GM13976 (cell line): ENCODE measurements at places on chromosomes 12 and 14.

- DNase-seq, result no peak
These were observed 6.4 kb downstream of the AP5M1 start for GRCh38 chr14:57275023-57275664.

DNA sequence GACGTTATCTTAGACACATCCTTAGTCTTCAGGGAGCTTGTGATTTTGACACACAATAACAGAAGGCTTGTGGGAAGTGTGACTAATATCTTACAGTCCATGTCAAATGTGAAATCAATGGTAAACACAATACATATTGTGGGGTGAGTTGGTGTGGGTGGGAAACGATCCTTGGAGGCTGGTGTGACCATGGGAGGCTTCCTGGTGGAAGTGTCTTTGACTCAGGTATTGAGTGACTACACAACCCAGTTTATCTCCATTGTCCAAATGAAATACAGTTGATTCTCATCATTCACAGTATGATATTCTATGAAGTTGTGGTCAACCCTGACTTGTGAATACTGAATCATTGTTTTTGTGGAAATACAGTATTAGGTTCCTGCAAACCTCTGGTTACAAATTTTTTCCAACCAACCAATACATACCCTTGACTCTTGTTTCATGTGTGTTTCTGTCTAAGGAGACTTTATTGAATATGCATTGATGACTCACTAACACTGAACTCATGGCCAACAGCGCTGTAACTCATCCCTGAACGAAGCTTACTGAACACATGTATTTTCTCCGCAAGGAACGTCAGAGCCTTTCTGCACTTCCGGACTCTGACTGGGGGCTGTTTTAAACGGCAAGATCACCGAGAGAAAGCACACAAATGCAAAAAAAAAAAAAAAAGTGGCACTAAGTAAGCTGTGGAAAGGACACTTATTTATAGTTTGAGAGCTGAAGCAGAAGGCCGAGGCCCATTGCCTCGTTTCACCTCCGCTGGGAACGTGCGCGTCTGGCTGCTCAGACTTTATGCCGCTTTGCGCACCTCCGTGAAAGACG is 59.0 kb downstream of the CLMN start:
- DNase-seq, result peak; percentile 65

GRCh38 chr12:27330846-27331245 is 1.8 kb upstream of the BMAL2 start:
- DNase-seq, result no peak

- no peak for DNase-seq
These were observed 9.8 kb upstream of the DPF3 start for GRCh38 chr14:72903716-72904115.

DNA sequence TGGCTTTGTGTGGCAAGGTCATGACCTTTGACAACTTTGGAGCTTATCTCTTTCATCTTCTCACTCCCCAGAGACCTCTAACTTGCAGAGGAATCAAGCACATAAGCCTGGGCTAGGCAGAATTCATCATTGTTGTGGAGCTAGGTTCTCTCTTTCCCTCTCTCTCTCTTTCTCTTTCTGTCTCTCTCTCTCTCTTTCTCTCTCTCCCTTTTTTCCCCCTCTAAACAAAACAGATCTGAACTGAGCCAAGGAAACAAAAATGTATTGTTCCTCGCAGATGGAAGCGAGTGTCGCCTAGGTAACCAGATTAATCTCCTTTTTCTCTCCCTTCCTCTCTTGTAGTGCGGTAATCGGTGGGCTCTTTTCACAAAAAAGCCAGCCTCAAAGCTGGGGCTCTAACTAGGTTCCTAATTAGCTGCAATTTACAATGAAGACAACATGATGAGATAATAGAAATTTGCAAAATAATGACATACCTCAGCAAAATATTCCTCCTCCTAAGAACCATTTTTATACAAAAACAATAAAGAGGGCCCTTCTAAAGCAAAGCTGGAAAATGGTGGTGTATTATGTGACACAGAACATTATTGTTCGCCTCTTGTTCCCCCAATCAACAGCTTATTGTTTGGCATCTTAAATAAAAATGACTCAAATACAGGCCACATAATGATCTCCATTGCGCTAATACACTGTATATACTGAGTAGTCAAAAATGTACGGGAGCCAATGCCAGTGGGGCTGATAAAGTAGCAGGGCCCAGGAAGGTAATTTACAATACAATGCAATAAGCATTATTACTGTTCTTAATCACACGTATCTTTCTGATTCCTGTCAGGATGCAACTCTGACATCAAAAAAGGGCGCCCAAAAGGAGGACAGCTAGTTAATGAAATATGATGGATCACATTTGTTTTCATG is 65.7 kb upstream of the SOX5 start:
- no peak for DNase-seq

- peak; percentile 56 for DNase-seq
These were observed 25.2 kb upstream of the NTN4 start for GRCh38 chr12:95815632-95816212.

DNA sequence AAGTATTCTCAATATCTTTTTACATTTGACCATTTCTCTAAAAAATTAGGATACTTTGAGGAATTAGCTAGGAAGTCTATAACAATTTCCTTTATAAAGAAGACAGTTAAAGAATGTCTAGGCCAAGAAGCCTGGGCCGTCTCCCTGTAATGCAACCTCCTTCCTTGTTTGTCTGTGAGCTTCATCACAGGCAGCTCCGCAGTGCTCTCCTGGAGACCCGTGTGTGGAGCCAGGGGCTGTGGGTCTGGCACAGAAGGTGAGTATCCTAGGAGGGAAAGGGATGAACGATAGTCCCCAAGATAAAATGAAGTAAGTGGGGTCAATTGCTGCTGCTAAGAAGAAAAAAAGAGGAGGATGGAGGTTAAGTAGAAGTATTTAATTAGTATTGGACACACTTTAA is 31.8 kb upstream of the ATP23 start:
- DNase-seq, result no peak

DNA sequence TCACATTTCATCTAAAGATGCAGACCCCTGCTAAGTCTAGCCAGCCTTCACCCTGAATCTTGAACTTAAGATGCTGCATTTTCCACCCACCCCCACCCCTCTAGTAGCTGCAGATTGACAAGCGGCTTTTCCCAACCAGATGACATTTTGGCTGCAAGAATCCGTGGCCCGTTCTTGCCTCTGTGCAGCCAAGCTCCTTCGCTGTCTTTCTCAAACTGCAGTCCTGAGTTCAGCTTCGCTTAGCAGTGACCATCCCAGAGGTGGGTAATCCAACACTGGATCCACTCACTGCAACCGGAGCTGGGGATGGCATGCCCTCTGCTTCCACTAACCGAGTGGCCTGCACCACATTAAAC is 765 bp upstream of the NFYB start:
- DNase-seq, result peak; percentile 15

- no peak for DNase-seq
These were observed 447.9 kb upstream of the TMEM132C start for GRCh38 chr12:127819056-127819455.

GRCh38 chr12:28027947-28028724 is 55.6 kb upstream of the PTHLH start:
- DNase-seq, result no peak

DNA sequence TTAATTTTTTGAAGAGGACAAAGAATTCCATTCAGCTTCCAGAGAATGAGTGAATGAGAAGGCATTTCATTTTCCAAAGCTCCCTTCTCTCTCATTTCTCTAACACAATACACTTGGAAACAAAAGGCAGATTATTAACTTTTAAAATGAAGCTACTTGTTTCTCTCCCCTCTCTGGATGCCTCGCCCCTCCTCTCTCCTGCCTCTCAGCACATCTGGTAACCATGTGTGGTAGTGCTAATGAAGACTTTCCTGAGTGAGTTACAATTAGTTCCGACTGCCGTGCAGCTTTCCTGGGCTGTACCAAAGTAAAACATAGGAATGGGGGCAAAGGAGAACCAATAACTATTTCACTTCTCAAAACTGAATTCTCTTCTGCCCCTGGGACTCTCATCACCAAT is 84.7 kb upstream of the SOX5 start:
- DNase-seq, result no peak

GRCh38 chr12:53065470-53065869 is 13.7 kb downstream of the SPRYD3 start:
- no peak for DNase-seq

GRCh38 chr12:13976880-13977279 is 4.5 kb downstream of the GRIN2B start:
- DNase-seq, result no peak

DNA sequence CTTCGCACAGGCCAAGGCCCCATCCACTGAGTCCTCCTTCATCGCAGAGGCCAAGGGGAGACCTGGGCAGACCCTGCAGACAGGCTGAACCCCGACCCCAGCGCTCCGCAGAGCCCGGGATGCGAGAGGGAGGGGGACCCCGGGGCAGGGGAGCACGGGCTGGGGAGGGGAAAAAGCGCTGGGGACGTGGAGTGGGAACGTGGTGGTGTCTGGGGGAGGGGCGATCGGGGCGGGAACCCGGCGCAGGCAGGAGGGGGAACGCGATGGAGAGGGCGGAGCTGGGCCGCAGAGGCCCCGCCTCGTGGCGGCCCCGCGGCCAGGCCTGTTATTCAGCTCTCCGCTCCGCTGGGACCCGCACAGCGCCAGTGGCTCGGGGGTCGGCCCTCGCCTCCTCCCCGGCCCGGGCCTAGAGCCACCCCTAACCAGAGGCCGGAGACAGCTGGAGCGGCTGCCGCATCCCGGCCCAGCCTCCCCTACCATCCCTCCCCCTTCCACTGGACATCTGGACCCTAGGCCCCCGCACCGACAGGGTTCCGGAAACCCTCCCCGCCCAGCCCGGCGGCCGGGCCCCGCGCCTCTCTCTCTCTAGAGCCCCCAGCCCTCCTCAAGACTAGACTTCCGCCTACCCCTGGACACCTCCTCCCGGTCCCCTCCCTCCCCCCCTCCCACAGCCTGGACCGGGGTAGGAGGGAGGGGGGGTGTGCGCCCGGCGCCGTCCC is at the start of gene ARHGEF25:
Gene ARHGEF25, plus strand, starts transcription at position 328 of the 719 bp plus-strand sequence. CDS start 460 bp downstream, outside the sequence.
- peak; percentile 90 for DNase-seq

DNA sequence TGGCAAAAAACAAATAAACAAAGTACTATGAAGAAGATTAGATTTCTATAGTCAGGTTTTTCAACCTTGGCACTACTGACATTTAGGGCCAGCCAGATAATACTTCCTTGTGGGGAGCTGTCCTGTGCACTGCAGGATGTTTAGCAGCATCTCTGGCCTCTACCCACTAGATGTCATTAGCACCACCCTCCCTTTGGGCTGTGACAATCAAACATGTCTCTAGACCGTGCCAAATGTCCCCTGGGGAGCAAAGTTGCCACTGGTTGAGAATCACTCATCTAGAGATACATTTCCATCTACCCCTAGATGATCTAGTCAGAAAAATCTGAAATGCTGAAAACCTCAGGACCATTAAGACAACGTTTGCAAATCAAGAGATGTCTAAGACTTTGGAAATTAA is 29.9 kb downstream of the SRRM4 start:
- no peak for DNase-seq

DNA sequence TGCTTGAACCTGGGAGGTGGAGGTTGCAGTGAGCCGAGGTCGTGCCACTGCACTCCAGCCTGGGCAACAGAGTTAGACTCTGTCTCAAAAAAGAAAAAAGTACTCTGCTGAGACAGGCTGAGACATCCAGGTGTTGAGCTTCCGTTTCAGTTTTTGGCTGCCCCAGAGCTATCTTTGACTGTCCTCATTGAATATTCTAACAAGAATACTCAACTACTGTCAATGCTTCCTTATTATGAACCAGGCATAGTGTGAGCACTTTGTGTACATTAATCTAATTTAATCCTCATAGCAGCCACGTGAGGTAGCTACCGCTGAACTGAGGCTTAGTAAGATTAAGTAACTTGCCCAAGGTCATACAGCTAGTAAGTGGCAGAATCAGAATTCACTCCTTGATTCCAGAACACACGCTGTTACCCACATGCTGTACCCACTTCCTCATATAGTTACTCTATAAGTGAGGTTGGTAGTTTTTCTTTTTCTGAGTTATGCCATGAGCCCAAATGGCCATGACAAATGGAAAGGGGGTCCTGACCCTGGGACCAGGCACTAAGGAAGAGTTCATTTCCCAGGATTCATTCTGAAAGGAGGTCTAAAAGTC is 11.3 kb downstream of the ALDH1L2 start:
- DNase-seq, result no peak

GRCh38 chr14:57493467-57494181 is at the start of gene CCDC198:
CCDC198 (minus strand) TSS chr14:57493857; CDS start chr14:57493715, 142 bp downstream.
- DNase-seq, result no peak

GRCh38 chr12:110639336-110640141 is 25.6 kb downstream of the TCTN1 start:
- peak; percentile 38 for DNase-seq

- no peak for DNase-seq
These were observed 10.8 kb upstream of the SLC4A8 start for GRCh38 chr12:51413791-51414190.

- DNase-seq, result no peak
These were observed 869 bp upstream of the NOVA1 start for GRCh38 chr14:26598672-26599131.

DNA sequence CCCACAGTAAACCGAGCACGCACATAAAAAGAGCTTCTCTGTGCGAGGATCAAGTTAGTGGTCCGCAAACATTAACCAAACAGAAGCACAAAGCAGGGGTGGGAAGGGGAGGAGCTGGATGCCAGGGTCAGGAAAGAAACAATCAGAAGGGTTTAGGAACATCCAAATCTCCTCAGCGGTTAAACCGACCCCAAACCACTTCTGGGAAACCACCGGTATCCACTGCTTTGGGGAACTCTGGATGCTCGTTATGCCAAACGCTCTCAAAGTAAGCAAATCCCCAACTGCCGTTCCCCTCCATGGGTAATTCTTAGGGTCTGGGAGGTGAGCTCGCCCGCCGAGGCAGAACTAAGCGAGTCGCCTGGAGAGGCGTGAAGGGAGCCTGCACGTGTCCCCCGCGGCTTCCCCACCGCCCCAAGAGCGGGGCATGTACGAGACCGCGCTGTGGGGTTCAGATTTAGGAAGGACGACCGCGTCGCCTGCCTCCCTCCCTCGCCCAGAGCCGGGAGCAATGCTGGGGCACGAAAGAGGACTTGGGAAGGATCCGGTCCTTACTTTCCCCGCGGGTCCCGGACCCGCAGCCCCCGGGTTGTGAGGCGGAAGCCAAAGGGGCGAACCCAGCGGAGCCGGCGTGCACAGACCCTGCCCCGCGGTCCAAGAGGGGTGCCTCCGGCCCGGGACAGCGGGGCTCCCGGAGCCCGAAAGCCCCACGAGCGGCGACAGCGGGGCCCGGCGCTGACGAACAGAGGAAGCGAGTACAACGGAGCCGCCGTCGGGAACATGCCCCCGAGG is 711 bp downstream of the SBNO1 start:
- DNase-seq, result peak; percentile 57

- DNase-seq, result no peak
These were observed 580.0 kb downstream of the DIO2 start for GRCh38 chr14:79631276-79631675.

- DNase-seq, result no peak
These were observed 22.5 kb upstream of the PCNX1 start for GRCh38 chr14:70884595-70885342.
